ENCODE measurements at places on chromosomes 13 and 19.

DNA sequence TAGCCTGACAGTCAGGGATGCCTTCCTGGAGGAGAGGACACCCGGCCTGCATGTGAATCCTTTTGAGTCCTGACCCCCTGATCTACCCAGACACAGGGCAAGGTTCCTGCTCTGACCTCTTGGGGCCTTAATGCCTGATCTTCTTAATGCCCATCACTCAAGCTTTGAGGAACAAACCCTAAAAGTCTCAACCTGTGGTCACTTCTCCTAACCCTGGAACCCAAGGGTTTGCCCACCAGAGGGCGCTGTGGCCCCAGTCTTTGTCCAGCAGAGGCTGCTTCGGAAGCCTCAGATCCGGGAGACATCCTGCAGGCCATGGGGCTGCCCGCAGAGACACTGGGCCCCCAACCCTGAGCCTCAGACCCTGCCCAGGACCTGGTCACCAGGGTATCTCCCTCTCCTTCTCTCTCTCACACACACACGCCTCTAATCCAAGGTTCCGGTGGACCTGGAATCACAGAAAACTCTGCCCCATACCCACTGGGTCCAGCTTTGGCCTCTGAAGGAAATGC is 9.8 kb upstream of the DPF1 start:
- DNase-seq: peak; percentile 76

DNA sequence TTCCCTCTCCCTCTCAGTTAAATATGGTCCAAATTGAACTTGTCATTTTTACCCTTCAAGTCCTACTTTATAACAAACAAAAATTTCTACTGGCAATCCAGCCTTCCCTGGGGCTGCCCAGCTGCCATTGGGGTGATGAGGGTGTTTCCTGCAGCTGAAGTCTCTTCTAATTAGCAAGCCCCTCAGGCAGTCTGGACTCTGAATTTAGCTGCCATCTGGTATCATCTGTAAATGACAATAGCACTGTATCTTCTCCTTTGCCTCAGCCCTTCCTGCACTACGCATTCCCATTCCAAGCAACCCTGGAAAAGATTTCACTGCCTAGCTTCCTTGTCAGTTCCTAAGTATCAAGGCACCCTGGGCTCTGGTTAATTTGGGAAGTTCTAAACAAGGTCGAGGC is 331.1 kb upstream of the KLF12 start:
- DNase-seq: no peak

DNA sequence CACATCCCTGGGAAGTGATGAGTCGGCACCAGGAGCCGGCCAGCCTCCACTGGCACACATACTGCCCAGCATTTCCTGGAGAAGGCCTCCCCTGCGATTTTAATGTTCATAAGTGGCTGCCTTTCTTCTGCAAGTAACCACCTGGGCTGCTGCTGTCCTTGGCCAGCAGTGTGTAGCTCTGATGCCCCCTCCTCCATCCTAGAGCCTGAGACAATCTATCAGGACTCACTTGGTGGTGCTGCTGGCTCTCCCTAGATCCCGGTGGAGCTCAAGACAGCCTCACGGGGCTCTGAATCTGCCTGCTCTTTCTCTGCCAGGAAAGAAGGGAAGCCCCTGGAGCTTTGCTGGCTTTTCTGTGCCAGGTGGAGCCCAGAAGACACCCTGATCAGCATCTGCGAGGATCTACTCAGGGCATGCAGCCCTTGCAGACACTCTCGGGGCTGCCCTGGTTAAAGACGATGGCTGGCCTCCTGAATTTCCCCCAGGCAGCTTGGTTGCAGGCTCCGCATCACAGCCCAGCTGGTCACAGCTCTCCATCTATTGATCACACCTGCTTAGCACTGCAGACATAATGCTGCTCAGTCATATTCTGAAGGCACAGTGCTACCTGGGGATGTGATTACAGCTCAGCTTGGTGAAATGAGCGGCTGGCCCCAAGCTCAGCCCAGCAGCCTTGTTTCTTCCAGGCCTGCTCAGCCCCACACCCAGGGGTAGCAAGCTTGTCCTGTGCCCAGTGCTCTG is 122.3 kb downstream of the ZDHHC20 start:
- DNase-seq: no peak

DNA sequence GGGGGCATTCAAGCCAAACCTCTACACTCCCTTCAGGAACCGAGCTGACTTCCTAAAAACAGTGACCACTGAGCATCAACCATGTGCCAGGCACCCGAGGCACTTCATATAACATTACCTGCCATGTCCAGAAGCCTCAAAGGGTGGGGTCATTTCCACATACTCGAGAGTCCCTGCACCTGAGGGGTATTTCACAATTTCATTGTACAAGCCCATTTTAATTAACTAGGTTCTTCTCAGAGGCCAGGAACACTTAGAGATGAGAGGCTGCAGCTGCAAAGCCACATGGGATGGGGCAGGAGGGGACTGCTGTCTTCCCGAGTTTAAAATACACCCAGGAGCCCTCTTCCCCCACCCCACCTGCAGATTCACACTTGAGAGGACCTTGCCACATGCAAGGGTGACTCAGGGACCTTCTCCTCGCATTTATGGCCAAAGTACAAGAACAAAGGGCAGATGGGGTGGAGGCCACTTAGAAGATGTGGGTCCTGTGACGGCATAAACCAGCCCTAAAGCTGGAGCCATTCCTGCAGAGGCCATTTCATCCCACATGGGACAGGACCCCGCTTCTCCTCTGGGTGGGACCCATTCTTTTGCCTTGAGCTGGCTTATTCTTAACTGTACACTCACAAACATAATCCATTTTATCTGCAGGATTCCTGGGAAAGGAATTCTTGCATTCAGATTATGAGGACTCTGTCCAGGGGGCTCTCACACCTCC is 43.9 kb downstream of the RAB20 start:
- no peak for DNase-seq

All from CD4-positive, alpha-beta T cell treated with Interferon alpha-2 for 1 hour (primary cell).